ENCODE measurements at places on chromosomes 5 and 9.

GRCh38 chr9:76269789-76270188, 124.4 kb downstream of the RFK start:
- no peak for DNase-seq

- no peak for DNase-seq
These were observed 19.2 kb downstream of the PSD2 start for GRCh38 chr5:139814704-139815280.

DNA sequence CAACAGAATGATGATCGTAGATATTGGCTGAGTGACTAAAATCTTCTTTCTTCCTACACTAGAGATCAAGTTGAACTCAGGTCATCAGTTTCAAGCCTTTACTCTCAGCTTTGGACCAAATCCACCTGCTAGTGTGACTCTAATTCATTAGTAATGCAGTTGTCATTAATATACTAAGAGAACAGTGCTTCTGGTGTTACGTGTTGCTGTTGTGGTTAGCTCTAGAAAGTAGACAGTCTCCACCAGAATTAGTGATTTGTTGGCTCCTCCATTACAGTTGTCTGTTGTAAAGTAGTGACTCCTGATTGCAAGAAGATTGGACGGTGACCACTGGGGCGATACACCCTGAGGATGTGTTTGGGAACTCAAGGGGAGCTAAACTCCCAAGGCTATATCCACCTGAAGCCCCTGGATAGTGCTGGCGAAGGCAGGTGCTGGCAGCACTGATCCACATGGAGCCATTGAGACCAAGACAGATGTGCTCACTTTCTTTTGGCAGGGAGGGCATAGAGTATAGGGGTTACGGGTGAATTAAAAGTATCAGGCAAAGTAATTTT, 3.1 kb downstream of the CAMK4 start:
- no peak for DNase-seq

- DNase-seq: peak; percentile 53
These were observed 1.8 kb downstream of the POU4F3 start for GRCh38 chr5:146340260-146341081.

DNA sequence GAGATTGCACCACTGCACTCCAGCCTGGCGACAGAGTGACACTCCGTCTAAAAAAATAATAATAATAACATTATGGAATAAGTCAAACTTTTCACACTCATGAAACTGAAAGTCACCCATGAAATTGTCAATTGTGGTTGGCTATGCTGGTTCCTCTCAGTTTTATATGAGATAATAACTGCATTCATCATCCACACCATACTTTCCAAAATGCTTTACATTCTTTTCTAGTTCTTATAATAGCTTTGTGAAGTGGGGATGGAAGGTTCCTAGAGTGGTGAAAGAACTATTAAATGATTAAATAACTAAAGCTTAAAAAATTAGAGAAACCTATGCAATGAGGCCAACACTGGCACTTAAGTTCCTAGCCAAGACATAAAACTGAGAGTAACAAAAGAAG, 12.6 kb upstream of the ASPN start:
- no peak for DNase-seq

- DNase-seq: no peak
These were observed 19.9 kb downstream of the TLR4 start for GRCh38 chr9:117723986-117724625.

DNA sequence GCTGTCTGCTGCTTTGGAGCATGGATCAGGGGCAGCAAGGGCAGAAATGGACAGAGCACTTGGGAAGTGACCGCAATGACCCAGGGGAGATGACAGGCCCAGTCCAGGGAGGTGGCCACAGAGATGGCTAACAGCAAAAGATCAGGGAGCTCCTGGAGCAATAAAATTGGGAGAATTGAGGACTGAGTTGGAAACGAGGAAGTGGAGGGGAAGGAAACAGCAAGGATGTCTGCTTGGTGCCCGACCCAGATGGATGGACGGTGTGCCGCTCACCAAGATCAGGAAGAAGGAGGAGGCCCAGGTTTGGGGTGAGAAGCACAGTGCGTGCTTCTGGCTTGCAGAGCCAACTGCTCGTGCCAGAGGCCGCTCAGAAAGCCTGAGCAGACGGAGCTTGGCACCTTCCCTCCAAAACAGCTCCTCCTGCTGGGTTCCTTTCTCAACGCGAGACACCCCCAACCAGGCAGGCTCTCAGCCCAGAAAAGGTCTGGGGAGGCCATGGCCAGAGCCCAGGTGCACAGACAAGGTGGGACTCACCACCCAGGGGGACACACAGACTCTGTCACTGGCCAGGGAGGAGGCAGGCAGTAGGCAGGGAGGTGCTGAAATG, 1.7 kb upstream of the SLC34A1 start:
- DNase-seq: no peak

GRCh38 chr5:1005904-1006655, 2.5 kb upstream of the NKD2 start:
- DNase-seq: no peak

- no peak for DNase-seq
These were observed 10.7 kb downstream of the ABO start for GRCh38 chr9:133264235-133264764.

DNA sequence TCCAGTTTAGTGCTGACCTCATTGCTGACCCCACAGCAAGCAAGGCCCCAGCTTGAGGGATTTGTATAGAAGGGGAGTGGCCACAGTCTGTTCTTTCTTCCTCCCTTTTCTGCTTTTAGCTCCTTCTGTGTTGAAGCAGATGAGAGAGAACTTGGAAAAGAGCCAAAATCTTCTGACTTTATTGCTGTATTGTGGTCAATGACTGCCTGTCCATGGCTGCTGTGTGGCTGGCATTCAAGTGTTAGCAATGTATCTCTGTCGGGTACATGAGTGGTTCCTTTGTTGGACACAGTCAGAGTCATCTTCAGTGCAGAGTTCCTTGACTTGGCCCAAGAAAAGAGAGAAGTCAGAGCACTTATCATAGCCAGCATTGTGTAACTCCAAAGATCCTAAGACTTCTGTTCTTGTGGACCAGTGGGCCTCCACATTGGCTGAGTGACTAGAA, 154.1 kb downstream of the LRRC70 start:
- peak; percentile 32 for DNase-seq

GRCh38 chr5:60578315-60578714, 121.7 kb downstream of the DEPDC1B start:
- DNase-seq: no peak

GRCh38 chr5:111697215-111697614, 59.8 kb downstream of the NREP start:
- DNase-seq: no peak

DNA sequence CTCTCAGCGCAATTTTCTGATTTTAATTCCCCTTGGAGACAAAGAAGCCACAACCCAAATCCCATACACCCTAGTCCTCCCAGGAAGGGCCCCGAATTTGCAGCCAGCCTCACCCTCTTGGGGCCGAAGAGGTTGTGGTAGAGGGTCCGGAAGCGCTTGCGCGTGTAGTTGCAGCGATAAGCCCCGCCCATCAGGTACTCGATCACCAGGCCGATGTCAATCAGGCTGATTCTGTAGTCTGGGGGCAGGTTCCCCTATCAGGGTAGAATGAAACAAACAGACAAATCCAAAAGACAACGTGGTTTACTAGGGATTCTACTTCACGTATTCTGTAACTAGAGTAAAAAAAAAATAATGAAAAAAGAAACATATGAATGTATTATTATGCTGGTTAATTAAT, 210.6 kb upstream of the KLF9 start:
- no peak for DNase-seq

DNA sequence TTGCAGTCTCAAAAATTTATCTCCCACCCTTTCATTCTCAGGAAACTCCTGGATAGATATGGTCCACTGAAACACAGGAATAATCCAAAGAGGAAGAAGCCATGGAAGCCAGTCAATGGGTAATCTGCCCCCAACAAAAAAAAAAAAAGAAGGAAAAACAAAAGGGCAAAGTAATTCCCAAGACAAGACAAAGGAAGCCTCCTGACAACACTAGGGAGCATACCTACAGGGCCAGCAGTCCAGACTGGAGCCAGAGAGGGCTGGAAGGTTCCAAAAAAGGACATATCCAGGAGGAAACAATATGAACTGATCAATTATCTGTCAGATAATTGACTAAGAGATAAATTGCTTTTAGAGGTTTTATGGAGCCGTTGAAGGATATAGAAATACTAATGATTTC, 12.9 kb downstream of the FNIP1 start:
- DNase-seq: no peak

GRCh38 chr5:59328709-59329296, 564.7 kb downstream of the PDE4D start:
- no peak for DNase-seq

- DNase-seq: no peak
These were observed 123.1 kb downstream of the CRB2 start for GRCh38 chr9:123478967-123479602.

DNA sequence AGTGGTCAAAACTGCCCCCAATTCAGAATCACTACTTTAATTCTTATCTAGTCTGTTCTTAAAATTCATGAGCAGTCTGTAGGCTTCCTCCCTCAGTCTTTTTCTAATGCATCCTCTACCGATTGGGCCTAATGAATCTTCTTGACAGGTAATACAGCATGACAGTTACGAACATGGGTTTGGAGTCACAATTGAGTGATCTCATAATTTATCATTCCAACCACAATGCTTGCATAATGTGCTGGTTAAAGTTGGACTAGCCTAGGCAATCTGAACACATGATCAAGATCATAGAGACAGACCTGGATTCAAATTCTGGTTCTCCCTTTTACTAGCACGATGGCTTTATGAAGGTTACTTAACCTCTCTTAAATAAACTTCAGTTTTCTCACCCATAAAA, 33.1 kb upstream of the SETD9 start:
- DNase-seq: no peak

GRCh38 chr9:78972303-78972999, 599.3 kb upstream of the TLE4 start:
- no peak for DNase-seq

DNA sequence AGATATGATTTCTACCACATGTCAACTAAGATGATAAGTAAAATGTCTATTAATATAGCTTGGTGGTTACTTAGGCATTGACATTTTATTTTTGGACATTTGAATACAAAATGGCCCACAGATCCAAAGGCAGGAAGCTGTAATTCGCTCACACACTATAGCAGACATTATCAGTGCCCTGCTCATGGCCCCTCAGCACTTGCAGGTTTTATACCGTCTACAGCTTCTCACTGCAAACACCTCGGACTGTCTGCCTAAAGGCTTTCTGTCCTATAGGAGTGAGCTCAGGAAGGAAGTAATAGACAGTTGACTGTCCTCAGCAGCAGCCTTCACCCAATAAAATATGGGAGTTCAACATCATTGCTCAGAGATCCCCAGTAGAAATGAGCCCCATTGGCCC, 140.8 kb upstream of the RASA1 start:
- DNase-seq: no peak

DNA sequence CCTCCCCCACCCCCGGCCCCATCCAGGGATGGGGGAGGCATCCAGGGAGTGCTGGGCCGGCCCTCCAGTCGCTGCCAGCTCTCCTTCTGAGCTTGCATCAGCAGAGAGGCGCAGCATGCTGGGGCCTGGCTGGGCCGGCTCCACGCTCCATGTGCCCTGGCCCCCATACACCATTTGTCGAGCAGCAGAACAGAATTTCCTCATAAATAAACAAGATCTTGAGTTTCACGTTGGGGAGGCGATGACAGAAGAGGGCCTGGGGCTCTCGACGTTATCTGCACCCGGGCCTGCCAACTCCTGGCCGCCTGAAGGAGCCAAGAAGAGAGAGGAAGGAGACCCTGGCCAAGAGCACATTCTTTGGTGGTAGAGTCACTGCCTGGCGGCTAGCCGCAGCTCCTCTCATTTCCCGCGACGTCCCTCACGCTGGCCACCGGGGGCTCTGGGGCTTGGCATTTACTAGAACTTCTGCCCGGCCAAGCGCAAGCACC, 177.0 kb downstream of the FGF18 start:
- DNase-seq: peak; percentile 89

DNA sequence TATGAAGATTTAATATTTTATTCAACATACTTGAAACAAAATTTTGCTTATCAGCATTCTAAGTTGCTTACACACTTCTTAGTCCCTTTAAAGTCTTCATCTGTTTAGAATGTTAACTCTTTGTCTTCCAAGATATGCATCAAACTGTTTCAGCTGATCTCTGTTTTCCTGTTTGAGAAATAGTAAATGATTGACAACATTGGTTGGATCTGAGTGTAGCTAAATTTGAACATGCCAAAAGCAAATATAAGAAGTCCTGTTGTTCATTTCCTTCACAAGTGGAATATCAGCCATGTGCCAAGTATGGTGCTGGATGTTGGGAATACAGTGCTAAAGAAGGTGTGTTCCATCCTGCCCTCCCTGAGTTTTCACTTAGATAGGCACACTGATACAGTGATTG, 430.4 kb downstream of the EBF1 start:
- no peak for DNase-seq

DNA sequence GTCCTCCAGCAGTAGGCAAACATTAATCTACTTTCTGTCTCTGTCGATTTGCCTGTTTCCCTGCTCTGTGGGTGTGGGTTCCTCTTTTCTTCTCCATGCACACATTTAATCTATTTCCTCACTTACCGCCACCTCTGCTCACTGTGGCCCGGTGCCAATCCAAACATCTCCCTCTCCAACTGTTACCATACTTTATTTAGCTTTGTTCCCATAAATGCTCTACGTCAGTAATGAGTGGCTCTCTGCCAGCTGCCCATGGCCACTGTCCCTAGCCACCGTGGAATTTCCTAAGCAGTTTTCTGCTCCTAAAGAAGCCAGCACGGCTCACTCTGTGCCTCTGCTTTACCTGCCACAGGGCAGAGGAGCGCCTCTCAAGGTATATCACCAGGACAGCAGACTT, 19.5 kb upstream of the GOLPH3 start:
- DNase-seq: peak; percentile 77

DNA sequence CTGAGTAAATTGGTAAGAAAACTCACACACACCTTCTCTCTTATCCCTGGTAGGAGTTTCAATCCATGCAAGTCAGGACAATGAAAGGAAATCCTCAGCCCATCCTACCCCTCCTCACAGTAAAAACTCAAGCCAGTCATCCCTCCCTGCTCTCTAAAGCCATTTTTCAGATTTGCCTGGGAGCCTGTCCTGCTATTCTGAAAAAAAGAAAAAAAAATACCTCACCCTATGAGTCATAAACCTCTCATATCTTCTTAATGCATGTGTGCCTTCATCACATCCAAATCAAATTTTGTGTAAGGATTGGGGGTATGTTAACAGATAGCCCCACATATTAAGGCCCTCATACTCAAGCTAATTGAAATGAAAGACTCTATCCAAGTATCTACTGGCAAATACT, 14.1 kb downstream of the UGT3A2 start:
- no peak for DNase-seq

DNA sequence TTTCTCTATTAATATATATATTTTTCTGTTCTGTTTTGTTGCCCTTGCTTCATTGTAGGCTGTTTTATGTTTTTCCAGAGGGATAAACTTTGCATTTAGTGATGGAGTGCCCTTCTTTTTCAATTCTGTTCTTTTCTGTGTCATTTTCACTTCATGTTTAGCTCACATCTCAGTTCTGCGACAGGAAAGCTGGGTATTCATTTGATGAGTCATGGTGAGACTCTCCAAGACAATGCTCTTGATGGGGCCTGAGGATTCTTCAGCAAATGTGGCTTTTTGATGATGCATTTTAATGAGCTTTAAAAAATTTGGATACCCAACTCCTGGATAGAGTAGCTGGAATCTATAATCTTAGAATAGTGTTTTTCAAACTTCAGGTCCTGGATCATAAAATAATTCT, 56.5 kb upstream of the SPATA31D4 start:
- DNase-seq: no peak

Measured in T1000 (cell line).